Hypothalamus (tissue), 51 donors: ENCODE measurements at places on chromosomes 3 and 15.
A peak's percentile ranks its signal among the peaks of the same experiment; 100 is the strongest.

DNA sequence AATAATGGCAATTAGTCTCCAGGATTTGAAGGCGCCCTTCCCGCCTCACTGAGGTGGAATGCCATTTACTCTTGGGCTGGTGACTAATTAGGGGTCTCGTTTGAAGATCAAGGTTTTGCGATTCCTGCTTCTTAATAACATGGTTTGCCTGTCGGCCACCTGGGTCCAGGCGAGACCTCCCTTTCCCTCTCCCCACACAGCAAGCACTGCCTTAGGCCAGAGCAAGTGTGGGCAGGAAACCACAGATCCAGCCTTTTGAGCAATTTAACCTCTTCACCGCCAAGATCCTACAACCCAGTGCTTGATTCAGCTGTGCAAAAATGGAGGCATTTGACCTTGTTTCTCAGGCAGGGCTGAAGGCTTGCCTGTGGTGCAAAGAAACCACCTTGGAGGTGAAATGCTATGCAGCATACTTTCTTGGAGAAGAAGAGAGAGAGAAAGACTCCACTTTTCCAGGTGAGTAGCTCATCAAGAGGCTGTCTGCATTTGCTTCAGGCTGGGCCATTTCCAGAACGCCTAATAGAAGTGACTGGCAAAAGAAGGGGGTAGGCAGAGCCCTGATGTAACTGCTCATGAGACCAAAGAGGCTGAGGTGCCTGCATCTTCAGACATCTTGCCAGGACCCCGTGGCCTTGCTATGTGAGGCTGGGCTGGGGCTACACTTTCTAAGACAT, 34.1 kb upstream of the WNT5A start:
- no peak for DNase-seq

GRCh38 chr15:78938658-78939488, 6.0 kb downstream of the CTSH start:
- no peak for DNase-seq

- DNase-seq: peak; percentile 42
These were observed 89.2 kb upstream of the MEF2A start for GRCh38 chr15:99476413-99477222.

DNA sequence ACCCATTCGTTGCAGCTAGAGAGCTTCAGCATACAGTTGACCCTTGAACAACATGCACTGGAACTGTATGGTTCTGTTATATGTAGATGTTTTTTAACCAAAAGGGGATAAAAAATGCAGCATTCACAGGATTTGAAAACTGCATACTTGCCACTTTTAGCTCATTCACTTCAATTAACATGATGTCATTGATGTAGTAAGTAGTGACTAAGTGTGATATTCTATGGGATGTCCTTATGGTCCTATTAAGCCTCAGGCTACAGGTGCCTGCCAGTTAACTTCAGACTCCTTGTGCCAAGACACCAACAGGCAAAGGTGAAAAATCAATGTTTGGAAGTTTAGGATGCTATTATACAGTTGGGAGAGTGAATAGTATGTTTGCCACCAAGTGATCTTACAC, 553.6 kb upstream of the NECTIN3 start:
- DNase-seq: no peak

DNA sequence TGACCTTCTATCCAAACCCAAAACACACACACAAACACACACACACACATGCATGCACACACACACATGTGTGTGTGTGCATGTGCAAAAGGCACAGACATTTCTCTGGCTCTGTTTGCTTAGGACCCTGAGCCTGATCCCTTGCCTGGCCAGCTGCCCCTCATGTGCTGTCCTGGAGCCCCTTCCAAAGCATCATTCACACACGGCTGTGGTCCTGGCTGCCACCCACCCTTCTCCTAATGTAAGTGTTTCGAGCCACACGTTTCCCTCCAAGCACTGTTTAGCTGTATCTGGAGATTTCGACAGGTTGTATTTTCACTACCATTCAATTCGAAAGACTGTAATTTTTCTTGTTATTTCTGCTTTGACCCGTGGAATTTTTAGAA, 45.8 kb upstream of the KLF13 start:
- no peak for DNase-seq

DNA sequence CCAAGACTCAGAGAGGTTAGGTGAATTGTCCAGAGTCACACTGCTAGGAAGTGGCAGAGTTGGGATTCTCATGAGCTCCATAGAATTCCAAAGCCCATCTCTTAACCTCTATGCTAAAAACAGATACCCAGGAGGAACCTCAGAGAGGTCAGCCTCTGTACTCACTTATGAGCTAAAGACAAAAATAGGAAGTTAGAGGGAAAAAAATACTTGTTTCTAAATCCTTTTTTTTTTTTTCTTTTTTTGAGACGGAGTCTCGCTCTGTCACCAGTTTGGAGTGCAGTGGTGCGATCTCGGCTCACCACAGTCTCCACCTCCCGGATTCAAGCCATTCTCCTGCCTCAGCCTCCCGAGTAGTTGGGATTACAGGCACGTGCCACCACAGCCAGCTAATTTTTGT, 31.4 kb downstream of the FSD2 start:
- no peak for DNase-seq

DNA sequence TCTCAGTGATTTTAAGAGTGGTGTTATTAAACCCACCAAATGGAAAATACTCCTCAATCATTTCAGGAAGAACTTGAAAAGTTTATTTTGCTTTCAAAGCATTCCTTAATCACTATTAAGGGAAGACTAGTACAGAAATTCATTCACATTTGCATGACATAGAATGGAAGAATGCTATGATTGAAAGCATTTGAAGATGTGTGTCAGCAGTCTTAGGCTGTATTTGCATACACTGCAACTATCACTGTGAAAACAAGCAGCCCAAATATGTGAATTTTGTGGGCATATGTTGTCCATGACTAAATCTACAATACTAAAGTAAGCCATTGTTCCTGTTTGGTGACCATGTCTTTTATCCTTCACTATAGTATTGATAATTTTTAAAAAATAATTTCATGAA, 95.8 kb downstream of the CNTN3 start:
- no peak for DNase-seq

- DNase-seq: no peak
These were observed 262.5 kb upstream of the LMCD1 start for GRCh38 chr3:8239095-8239494.

DNA sequence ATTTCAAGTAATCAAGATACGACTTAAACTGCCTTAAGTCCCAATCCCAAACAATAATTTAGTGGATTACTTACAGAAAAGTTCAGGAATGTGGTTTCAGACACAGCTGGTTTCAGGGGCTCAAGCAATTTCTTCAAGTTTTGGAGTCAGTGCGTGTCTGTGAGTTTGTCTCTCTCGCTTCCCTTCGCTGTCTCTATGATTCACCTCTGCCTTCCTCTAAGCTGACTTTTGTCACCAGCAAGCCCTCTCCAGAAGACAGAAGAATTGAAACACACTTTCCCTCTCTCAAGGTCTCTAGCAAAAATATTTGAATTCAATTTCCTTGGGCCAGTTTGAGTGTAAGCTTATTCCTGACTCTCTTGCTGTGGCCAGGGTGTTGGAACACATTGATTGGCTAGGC, 392.4 kb downstream of the EDEM1 start:
- DNase-seq: no peak

DNA sequence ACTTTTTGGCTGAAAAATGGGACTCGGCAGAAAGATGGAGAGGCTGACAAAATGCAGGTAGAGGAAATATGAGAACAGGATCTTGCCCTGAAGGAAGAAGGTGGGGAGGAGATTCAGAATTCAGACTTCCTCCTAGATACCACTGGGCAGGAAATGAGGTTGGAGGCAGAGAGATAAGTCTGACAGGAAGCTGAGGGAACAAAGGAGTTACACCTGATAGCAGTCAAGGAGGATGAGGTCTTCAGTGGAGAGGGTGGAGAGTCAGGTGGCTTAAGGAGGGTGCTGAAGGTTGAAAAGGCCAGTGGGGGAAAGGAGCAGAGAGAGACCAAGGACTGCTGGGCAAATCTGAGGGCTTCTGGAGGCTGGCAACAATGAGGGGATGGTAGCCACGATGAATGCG, 56.8 kb downstream of the CCR4 start:
- no peak for DNase-seq

- DNase-seq: no peak
These were observed 43.4 kb downstream of the PXYLP1 start for GRCh38 chr3:141275032-141275422.

GRCh38 chr3:30124435-30125370, 481.7 kb upstream of the TGFBR2 start:
- no peak for DNase-seq

GRCh38 chr3:111338059-111338698, 203.8 kb upstream of the CD96 start:
- DNase-seq: peak; percentile 35

DNA sequence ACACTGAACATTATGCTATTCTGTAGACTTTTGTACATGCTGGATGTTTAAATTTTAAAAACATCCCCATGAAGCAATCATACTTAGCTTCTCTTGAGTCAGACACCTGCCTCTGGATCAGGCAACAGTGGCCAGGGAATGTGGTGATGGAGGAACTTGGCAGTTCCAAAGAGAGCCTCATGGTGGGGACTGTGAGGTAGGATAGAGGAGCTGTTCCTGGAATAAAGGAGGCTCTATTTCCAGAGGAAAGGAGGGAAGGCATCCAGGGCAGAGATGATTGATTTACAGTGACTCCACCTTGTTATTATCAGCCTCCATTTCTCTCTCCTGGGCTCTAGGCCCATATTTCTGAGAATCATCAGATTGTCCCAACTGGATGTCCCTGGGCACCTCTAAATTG, 35.0 kb upstream of the ABHD17C start:
- no peak for DNase-seq

DNA sequence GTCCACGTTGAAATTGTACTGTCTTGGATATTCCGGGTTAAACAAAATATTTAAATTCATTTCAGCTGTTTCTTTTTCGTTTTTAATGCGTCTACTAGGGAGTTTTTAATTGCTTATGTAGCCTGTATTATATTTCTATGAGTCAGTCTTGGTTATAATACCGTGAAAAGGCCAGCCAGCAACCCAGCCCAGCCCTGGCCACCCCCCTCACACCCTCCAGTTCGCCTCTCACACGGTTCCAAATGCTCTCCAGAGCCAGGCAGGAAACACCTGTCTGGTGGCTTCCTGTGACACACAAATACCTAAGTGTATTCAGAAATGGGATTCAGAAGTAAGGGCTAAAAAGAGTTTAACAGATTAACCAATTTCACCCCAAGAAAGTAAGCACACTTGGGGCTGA, 4.4 kb downstream of the SH3BP5 start:
- no peak for DNase-seq

- no peak for DNase-seq
These were observed 72.4 kb downstream of the SENP2 start for GRCh38 chr3:185658504-185658912.

- no peak for DNase-seq
These were observed 39.4 kb downstream of the TPRA1 start for GRCh38 chr3:127551178-127551577.
